Adipocyte (in vitro differentiated cells): ENCODE measurements at places on chromosomes 1 and 21.

GRCh38 chr1:90486134-90486824 lies 230.8 kb downstream of the BARHL2 start:
- DNase-seq: no peak

DNA sequence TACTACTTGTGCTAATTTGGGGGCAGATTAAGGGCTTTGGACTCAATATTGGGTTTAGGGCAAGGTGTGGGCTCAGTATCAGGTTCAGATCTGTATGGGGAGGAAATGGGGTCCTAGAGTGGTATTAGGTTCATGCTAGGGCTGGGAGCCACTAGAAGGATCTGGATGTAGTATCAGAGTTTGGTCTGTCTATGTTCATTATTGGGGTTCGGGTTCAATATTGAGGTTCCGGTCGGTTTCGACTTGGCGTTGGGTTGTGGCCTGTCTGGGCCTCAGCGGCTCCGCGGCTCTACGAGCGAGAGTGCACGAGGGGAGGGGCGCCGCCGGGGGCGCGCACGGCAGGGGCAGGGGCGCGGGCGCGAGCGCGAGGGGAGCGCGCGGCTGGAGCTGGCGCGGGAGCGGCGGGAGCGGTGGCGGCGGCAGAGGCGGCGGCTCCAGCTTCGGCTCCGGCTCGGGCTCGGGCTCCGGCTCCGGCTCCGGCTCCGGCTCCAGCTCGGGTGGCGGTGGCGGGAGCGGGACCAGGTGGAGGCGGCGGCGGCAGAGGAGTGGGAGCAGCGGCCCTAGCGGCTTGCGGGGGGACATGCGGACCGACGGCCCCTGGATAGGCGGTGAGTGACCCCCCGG lies at the start of gene PTPRF:
TSS of gene PTPRF (plus strand) at position 401 of the 624 bp plus-strand sequence. CDS start 14,193 bp downstream, outside the sequence.
- peak; percentile 86 for DNase-seq

- DNase-seq: no peak
Observed at GRCh38 chr1:59220356-59220755, 76.5 kb upstream of the FGGY start.

GRCh38 chr1:93675271-93675670 lies 6.4 kb downstream of the BCAR3 start:
- DNase-seq: no peak

GRCh38 chr1:15016001-15016400 lies 137.5 kb upstream of the TMEM51 start:
- no peak for DNase-seq

GRCh38 chr1:101314244-101314643 lies 77.4 kb downstream of the S1PR1 start:
- DNase-seq: peak; percentile 24

GRCh38 chr1:53559854-53560580 lies 100.8 kb downstream of the DMRTB1 start:
- no peak for DNase-seq

- DNase-seq: no peak
Observed at GRCh38 chr1:84750110-84750730, 60.0 kb upstream of the SSX2IP start.

- no peak for DNase-seq
Observed at GRCh38 chr21:41475714-41476420, 32.1 kb downstream of the TMPRSS2 start.

- no peak for DNase-seq
Observed at GRCh38 chr1:232593717-232594502, 36.0 kb downstream of the SIPA1L2 start.

- no peak for DNase-seq
Observed at GRCh38 chr1:213968146-213968825, 19.5 kb upstream of the PROX1 start.

DNA sequence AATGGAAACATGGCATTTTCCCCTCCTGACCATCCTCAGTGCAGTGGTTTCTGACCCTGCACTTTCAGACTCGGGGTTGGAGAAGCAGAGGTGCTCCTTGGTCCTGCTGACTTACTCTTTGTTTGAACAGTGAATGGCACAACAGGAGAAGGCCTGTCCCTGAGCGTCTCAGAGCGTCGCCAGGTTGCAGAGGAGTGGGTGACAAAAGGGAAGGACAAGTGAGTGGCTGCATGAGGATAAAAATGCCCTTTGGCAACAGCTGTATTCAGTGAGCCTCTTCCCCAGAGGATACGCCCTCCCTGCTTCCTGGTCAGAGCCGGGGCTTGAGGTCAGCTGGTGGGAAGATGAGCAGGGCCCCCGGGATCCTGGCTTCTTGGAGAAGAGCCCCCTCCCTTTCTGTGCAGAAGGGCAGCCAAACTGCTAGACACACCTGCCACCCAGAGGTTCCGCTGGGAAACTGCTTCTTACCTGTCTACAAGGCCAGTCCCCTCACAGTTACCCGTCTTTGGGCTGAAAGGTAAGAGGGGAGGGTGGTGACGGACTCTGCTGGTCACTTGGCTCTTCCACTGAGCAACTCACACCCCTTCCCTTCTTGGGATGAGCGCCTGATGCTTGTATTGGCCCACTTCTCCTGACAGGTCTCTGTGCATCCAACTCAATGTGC lies 16.6 kb downstream of the NPL start:
- no peak for DNase-seq

GRCh38 chr1:19054216-19054615 lies 97.7 kb upstream of the IFFO2 start:
- DNase-seq: no peak

DNA sequence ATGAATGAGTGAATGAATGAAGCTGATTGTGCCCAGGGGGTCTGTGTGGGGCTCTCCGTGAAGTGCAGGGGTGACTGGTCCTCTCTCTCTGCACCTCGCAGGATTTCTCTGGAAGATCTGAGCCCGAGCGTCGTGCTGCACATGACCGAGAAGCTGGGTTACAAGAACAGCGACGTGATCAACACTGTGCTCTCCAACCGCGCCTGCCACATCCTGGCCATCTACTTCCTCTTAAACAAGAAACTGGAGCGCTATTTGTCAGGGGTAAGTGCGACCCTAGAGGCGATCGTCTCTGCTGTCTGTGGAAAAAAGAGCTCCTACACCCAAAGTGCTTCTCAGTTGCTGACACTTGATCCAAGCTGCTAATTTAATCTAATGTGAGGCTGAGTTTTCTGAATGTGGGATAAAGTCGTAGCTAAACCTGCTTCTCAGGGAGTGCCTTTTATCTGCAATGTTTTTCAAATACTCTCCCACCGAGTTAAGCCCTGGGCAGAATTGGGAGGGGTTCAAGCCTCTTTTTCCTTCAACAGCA lies 101.7 kb downstream of the HUNK start:
- no peak for DNase-seq

DNA sequence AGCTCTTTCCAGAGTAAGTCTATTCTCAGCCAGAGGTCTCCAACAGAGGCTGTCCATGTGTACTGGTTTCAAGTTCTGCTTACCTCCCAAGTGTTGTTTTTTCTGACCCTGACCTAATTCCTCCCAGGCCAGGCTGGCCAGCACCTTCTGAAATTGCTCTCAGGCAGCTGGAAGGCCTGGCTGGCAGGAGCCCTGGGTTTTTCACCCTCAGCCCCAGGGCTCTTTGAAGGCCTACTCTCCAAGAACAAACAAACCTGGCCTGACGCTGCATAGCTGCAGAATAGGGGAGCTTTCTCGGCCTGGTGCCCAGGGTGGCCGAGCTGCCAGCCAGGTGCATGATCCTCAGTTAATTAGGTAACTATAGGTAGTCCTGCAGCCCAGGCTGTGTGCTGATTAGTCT lies 147.5 kb downstream of the CACNA1E start:
- no peak for DNase-seq

- peak; percentile 86 for DNase-seq
Observed at GRCh38 chr21:44300262-44300959, 558 bp downstream of the PFKL start.
